ENCODE measurements at places on chromosomes 7 and 10.

DNA sequence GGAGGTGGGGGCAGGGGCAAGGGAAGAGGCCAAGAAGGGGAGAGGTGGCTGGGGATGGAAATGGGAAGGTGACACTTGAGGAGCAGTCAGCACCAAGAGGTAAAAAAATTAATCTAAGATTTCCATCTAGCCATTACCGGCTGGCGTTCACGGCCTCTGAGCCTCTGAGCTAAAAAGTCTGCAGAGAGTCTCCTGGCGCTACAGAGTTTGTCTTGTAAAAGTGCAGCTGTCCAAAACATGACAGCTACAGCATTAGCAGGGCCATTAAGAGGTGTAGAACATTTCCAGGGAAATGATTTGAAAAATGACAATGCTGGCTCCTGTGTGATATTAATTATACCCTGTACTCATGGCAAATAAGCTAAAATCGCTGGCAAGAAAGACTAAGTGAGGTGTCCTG lies 167.6 kb downstream of the LRMDA start:
- no peak for DNase-seq

- no peak for DNase-seq
Measured at GRCh38 chr10:22679608-22680007, 34.8 kb downstream of the PIP4K2A start.

- no peak for DNase-seq
Measured at GRCh38 chr7:143016996-143017395, 9.9 kb downstream of the OR9A2 start.

DNA sequence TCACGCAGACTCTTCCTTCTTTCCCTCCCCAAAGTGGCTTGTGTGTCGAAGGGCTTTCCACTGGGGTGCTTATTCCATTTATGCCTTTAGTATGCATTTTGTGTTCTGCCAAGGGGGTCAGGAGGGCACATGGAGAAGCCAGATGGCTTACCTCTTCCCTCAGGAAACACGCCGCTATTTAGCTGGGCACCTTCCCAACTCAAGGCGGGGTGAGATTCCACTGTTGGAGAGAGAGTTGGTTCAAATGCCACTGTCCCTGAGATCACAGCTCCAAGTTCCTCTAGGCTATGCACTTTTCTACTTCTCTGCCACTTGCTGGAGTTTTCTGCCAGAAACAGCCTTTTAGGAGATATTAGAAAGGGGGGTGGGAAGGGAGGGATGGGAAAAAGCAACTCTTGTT lies 1091.8 kb downstream of the LRMDA start:
- DNase-seq = no peak

DNA sequence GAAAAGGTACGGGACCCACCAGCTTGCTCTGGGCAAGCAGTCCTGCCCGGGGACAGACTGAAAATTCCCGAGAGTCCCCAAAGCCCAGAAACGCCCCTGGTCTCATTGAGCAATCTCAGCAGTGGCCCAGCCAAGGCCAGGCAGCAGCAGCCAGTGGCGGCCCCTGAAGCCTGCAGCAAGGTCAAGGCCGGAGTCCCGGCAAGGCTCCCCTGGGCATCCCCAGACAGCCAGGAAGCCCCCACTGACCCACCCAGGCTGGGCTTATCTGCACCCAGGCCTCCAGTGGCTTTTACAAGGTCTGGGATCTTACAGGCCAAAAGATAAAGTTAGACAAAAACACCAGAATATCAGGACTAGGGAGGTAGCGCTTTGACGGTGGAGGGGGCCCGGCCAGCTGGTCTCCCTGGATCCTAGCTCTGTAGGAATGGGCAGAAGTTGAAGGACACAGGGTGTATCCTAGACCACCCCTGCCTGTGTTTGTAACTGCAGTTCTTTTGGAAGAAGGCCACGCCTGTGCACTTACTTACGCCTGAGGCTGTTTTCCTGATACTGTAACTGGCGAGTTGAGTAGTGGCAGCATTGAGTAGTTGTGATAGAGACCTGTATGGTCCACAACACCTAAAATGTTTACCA lies 130.5 kb upstream of the NPS start:
- DNase-seq = no peak

DNA sequence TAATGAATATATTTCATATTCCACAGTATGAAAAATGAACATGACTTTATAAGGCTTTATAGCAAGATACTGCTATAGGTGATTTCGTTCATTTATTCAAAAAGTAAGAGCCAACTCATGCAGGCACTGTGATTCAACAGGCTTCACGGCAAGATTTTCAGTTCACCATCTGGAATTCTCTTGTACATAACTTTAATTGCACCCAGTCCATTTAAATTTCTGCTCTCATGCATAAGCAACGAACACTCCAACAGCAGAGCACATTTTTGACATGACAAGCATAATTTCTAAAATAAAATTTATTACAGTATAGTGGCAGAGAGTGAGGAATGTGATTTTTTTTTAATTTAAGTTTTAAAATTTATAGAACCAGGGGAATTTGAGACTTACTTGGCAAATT lies 436.1 kb downstream of the PHTF2 start:
- DNase-seq = no peak

- DNase-seq = no peak
Measured at GRCh38 chr7:85205754-85206153, 18.9 kb upstream of the SEMA3D start.

GRCh38 chr7:92763636-92764423 lies 72.5 kb downstream of the CDK6 start:
- no peak for DNase-seq

- DNase-seq = no peak
Measured at GRCh38 chr10:122152544-122152943, 118.6 kb upstream of the BTBD16 start.

DNA sequence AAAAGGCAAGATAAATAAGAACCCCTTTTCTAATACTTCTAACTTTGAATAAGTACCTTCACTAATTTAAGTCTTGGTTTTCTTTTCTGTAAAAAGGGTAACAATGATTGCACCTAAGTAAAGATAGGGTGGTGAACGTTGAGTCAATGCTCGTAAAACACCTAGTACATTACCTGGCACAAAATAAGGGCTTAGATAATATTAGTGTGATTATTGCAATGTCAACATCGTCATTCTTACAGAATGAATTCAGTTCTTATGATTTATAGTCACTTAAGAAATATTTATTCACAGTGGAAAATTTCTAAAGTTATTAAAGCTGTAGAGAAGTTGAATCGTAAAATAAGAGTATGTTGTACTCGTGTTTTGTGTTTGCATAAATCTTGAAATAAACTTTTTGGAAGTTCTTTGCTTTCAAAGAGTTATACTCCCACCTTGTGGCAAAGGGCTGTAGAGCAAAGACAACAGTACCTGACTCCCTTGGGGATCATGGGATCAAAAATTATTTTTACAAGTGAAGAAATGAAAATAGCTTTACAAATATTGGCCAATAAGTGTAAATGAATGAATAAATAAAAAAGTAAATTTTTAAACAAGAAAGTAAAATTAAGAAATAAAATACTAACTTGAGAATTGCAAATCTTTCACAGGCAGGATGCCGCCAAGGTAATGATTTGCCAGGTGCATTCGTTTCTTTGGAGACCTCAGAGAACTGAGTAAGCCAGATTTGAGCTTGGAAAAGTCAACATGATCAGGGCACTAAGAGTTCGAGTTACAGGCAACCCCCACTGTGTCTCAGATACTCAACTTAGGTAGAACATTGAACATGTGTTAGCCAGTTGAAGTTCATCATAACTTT lies 285.8 kb upstream of the CACNA2D1 start:
- DNase-seq = no peak
